ENCODE measurements at places on chromosomes 16 and 17. TPM values are rescaled to one million over a fixed set of nuclear protein-coding genes. Genes with fewer than 3 reads are reported as not detected.

DNA sequence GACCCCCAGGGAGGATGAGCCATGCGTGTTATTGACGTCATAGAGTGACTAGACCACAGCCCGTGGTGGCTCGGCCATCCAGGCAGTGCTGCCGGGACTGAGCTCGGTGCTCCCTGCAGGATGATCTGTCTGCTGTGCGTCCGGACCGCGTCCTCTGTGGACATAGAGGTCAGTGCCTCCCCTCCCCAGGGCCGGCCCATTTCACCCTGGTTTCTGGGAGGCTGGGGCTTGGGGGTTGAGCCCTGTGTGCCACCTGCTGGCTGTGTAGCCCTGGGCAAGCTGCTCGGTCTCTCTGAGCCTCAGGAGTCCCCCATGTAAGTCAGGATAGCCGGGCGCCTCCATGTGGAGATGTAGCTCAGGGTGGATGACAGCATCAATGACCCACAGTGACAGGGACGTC, 8.3 kb downstream of the TSC2 start:
- no peak overlapping the region for H3K27ac ChIP-seq
- H3K27me3 ChIP-seq: no peaks in the 10 kb centered on the region
- H3K4me1 ChIP-seq: no peaks in the 10 kb centered on the region
- no peak for DNase-seq
- H3K4me3 ChIP-seq: no peak overlapping the region

Gene ZNF423
- not detected for total RNA-seq

DNA sequence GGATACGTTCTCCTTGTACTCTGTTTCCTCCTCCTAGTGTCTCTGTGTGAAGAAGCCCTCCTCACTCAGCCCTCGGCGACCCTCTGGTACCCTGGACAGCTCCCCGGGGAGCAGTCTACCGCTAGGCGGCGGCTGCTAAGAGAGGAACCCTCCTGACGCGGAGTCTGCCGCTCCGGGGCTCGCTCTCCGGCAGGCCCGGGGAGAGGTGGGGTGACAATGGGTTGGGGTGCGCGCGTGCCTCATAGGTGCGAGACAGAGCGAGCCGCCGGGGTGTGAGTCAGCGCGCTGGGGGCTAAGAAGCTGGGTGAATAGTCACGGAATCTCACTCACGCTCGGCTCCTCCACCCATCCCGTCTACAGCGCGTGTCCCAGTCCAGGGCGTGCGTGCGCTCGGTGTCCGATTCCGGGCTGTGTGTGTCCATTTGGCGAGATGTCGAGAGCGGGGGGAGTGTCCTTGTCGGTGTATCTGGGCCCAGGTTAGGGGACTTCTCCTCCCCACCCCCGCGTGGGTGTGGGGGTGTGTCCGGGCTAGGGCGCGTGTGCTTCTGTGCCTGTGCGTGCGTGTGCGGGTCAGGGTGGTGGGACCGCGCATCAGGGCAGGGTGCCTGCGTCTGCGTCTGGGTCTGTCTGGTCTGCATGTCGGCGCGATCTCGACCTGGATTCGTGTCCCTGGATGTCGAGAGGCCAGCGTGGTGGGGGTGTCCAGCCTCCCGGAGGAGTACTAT, 577 bp upstream of the HS3ST2 start:
- H3K27ac ChIP-seq: no peak overlapping the region
- DNase-seq: peak; percentile 11
- no peak overlapping the region for H3K4me3 ChIP-seq
- H3K36me3 ChIP-seq: no peaks in the 10 kb centered on the region

Gene NPIPB6
- total RNA-seq: 2.6 TPM

Gene KRTAP4-9
- not detected for total RNA-seq

DNA sequence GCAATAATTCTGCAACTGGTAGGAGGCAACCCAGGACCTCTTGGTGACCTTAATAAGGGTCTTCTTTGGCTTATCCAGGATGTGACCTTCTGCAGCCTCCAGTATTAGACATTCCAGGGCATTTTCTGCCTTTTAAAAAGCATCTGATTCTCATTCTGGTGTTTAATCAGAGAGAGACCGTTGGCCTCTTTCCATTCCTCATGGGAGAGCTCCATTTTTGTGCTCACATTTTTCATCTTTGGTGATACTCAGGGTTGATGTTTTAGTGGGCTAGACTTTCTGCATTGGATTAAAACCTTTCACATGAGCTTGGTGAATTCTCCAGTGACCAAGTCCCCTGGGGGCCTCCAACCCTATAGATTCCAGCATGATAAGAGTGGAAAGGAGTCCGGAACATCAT, 150.2 kb upstream of the CACNG5 start:
- no peak overlapping the region for H3K27ac ChIP-seq
- peaks cover 53% of the 10 kb centered on the region for H3K36me3 ChIP-seq
- H3K4me3 ChIP-seq: no peak overlapping the region
- DNase-seq: no peak
- peaks cover 4% of the 10 kb centered on the region for H3K4me1 ChIP-seq

Gene CASKIN2
- 2.3 TPM for total RNA-seq

Gene HOXB5
- total RNA-seq: not detected

Gene SEC14L5
- total RNA-seq: not detected

- no peak for DNase-seq
- H3K27ac ChIP-seq: no peak overlapping the region
- H3K4me1 ChIP-seq: peaks cover 5% of the 10 kb centered on the region
- H3K27me3 ChIP-seq: peaks cover 7% of the 10 kb centered on the region
These were observed 22.8 kb downstream of the GRIN2C start for GRCh38 chr17:74836691-74837467.

Gene TMC8
- 196 TPM for total RNA-seq

DNA sequence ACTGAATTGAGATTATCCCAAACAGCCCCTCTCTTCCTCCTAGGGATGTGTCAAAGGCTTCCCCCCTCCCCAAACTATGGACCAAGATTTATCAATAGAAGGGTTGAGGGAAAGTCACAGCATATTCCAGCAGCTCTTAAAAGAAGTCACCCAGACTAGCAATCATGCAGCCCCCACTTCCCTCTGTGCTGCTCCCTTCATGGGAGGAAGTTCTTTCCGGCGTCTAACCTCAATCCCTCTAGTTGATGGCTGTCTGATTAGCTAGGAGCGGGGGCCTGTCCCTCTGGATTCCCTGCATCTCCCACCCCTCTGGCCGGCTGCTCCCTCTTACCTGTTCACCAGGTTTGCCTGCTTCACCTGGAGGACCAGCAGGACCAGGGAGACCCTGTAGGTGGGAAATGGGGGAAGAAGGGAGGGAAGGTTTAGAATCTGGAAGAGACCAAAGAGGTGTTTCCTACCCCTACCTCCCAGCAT, 9.2 kb downstream of the COL1A1 start:
- H3K36me3 ChIP-seq: no peaks in the 10 kb centered on the region
- H3K4me3 ChIP-seq: no peak overlapping the region
- no peak overlapping the region for H3K27ac ChIP-seq
- DNase-seq: no peak
- no peaks in the 10 kb centered on the region for H3K4me1 ChIP-seq

DNA sequence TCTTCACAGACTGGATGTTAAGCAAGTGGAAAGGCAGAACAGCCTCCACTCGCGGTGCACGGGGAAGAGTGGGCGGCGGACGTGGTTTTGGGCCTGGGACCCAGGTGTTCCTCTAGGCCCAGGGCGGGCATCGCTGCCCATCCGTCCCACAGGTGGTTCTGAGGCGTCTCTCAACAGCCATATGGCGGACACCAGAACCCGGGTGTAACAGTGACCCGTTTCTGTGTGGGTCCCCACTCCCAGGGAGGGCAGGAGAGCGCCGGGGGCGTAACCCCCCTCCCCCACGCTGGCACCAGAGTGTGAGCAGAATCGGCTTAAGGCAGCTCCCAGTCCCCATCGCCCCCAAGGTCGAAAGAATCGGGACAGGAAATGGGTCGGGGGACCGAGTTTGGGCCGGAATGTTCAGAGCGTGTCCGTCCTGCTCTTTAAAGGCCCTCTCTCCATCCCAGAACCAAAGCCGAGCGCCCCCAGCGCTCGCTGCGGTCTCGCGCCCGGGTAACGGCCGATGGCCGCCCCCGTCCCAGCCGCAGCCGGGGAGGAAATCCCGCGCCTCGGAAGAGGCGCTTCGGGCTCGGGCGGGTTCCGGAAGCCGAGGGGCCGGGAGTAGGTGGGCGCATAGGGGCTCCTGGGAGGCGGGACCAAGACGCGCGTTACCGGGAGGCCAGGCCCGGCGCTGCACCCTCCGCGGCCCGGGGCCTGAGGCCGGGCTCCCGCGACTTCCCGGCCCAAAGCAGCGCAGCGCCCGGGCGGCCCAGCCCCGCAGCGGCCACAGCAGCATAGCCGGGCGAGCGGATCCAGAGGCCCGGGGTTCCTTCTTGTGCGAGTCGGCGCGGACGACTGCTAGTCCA, at the start of gene TK2:
Gene TK2, minus strand, starts transcription at position 839 of the 848 bp plus-strand sequence. Its CDS starts 61 bp downstream, at position 778.
- H3K4me3 ChIP-seq: peak within 1 kb of the TSS; percentile 83
- peaks cover 47% of the 10 kb centered on the region for H3K4me1 ChIP-seq
- H3K27ac ChIP-seq: peak within 1 kb of the TSS; percentile 85
- H3K36me3 ChIP-seq: peaks cover 24% of the 10 kb centered on the region

GRCh38 chr17:28738680-28739384, 5.0 kb upstream of the TRAF4 start:
- H3K4me3 ChIP-seq: peak overlapping the region; percentile 42
- peaks cover 18% of the 10 kb centered on the region for H3K36me3 ChIP-seq
- H3K27ac ChIP-seq: peak overlapping the region; percentile 67
- no peaks in the 10 kb centered on the region for H3K27me3 ChIP-seq

GRCh38 chr16:68660359-68660795, 15.3 kb downstream of the CDH3 start:
- DNase-seq: no peak
- H3K4me1 ChIP-seq: no peaks in the 10 kb centered on the region
- no peak overlapping the region for H3K27ac ChIP-seq

Gene DRC3
- not detected for total RNA-seq

GRCh38 chr16:84090211-84090610, 26.5 kb downstream of the MBTPS1 start:
- peaks cover 84% of the 10 kb centered on the region for H3K36me3 ChIP-seq
- H3K27me3 ChIP-seq: no peaks in the 10 kb centered on the region
- H3K4me3 ChIP-seq: no peak overlapping the region

DNA sequence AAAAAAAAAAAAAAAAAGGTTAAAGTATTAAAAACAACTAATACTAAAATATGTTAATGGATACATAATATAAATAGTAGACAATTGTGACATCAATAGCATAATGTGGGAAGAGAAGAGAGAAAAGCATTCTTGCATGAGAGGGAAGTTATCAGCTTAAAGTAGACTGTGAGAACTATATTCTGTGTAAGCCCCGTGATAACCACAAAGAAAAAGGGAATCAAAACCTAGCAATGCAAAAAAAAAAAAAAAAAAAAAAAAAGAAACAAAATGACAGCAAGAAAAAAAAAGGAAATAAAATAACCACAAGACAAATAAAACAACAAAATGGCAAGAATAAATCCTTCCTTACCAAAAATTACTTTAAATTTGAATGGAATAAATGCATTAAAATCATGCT, 39.8 kb upstream of the MYLK3 start:
- no peak overlapping the region for H3K27ac ChIP-seq
- H3K27me3 ChIP-seq: no peaks in the 10 kb centered on the region
- peaks cover 31% of the 10 kb centered on the region for H3K4me1 ChIP-seq
- H3K4me3 ChIP-seq: no peak overlapping the region

Gene OR1F1
- not detected for total RNA-seq

Data from activated T-helper 2 cell treated with anti-CD3 and anti-CD28 coated beads, Interferon-gamma antibody, Interleukin-2, Interleukin-4, amounts not matched to agents 10 μg/mL and 5 μg/mL and 100 μg/mL, durations not matched to agents 14 hours and 24 hours and 36 hours (primary cell).